ENCODE measurements at places on chromosomes 6 and 20.

GRCh38 chr6:139369568-139370282, 4.7 kb downstream of the CITED2 start:
- DNase-seq = peak; percentile 65

- DNase-seq = no peak
Observed at GRCh38 chr20:11718474-11719094, 199.1 kb upstream of the BTBD3 start.

- DNase-seq = peak; percentile 29
Observed at GRCh38 chr6:36671687-36672375, 6.7 kb upstream of the CDKN1A start.

- DNase-seq = no peak
Observed at GRCh38 chr6:37202788-37203491, 33.0 kb downstream of the PIM1 start.

DNA sequence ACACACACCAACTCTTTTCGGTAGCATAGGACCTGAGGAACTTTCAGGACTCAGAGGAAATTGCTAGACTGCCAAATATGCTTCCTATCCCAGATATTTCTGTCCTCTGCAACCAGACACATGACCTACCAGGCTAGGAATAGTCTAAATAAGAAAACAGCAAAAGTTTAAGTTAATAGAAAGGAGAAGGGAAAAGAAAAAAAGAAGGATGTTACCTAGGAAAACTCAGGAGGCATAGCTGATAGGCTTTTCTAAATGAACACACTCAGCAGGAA, 74.6 kb downstream of the MAP3K5 start:
- peak; percentile 49 for DNase-seq

- DNase-seq = no peak
Observed at GRCh38 chr20:58673119-58673518, 19.5 kb upstream of the NPEPL1 start.

DNA sequence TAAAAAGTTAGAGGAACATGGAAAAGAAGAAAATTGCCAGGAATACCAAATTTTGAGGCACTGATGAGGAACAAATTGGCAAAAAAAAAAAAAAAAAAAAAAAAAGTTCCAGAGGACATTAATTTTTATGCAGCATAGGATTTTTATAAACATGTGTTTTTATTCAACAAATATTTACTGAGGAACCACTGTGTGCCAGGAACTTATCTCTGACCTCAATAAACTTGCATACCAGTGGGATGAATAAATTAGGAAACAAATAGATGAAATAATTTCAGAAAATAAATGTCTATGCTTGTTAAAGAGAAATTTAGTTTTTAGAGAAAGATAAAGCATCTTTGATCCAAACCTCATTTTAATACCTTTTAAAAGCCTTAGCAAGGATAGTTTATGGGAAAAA, 175.1 kb downstream of the PDE10A start:
- DNase-seq = no peak

GRCh38 chr20:17620371-17621228, 50.7 kb downstream of the DSTN start:
- no peak for DNase-seq

DNA sequence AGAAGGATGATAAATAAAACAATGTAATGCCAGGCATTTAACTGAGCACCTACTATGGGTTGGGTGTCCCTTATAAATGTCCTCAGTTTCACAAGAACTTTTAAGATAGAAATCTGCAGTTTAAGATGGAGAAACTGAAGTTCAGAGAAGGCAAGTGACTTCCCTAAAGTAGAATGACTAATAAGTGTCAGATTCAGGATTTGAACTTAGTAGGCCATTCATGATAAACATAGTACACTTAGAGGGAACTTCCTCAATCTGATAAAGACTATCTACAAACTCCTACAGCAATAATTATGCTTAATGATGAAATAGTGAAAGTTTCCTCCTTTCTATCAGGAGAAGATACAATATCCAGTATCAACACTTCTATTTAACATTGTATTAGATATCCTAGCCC, 43.9 kb downstream of the NCR2 start:
- DNase-seq = peak; percentile 94

DNA sequence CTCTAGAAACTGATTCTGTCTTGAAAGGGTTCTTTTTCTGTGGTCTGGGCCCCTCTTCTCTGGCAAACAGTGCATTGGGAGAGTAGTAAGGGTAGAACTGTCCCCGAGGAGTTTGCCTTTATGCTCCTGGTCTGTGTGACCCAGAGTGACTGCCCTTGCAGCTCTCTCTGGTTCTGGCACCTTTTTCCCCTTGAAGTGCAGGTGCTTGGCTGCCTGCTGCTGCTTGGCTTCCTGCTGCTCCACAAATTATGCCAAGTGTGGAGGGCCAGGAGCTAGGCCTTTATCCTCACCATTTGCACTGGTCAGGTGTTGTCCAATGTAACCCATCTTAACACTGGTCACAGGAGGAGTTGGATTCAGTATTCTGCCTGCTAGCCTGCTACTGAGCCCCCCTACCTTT, 11.2 kb downstream of the KIZ start:
- no peak for DNase-seq

DNA sequence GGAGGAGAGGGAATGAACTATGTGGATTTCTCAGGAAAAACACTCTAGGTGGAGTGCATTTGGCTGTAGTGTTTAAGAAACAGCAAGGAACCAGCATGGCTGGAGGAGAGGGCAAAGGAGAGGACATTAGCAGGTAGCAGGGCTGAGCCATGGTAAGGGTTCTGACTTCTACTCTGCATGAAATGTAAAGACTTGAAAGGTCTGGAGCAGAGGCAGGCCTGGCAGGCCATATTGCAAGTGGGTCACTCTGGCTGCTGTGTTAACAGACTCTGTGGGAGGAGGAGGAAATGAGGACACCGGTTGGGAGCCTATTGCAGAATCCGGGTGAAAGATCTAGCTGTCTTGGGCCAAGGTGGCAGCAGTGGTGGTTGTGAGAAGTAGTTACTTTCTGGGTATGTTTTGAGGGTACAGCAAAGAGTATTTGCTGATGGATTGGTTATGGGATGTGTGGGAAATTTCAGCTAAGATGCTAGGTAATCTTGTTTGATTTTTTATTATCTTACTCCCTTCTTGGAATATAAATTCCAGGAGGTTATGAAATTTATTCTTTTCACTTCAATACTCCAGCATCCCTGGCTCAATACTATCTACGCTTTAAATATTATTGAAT, 115.9 kb upstream of the BCLAF1 start:
- DNase-seq = peak; percentile 92

GRCh38 chr6:13247627-13248026, 80.7 kb downstream of the TBC1D7 start:
- no peak for DNase-seq

- DNase-seq = no peak
Observed at GRCh38 chr6:153207006-153207405, 75.9 kb upstream of the RGS17 start.

- DNase-seq = peak; percentile 72
Observed at GRCh38 chr6:16964553-16965499, 137.0 kb upstream of the STMND1 start.

DNA sequence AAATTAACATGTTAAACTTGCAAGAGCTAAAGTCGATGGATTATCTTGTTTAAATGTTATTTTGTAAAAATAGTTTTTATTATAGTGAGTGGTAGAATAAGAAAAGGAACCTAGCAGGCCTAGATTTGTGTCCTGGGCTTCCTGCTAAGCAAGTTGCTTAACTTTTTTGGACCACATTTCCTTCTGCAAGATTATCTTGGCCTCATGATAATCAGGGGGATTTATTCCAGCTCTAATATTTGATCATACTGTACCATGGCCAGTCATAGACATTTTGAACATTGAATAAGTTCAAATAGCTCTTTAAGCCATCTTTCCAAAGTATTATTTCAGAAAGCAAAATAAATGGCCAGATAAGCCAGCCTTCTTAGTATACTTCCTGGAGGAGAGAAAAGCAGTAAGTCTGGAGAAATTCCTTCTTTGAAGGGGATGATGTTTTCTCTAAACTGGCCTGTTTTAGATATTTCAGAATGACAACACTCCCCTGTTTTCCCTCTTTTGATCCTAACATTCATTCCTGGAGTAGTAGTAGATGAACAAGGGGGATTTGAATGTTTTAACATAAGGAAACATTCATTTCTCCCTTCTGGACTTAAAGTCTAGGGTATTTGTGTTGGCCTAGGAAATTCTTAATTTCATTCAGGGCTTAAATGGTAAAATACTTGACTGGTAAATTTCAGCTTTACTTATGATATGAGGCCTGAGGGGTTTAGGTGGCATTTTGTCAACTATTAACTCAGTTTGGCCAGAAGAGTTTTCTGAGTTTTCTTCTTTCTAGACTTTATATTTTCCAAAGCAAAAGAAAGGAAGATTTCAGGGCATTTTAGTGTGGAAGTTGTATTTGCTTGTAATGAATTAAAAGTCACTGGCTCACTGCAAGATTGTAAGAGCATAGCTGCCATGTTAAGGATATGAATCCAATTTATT, 108.8 kb upstream of the SCGN start:
- DNase-seq = no peak

GRCh38 chr6:84718038-84718955, 46.1 kb downstream of the TBX18 start:
- DNase-seq = peak; percentile 2

- DNase-seq = no peak
Observed at GRCh38 chr6:70479236-70479635, 65.9 kb downstream of the FAM135A start.

GRCh38 chr6:40285535-40285934, 301.6 kb downstream of the LRFN2 start:
- no peak for DNase-seq

GRCh38 chr6:18241208-18242038, 22.9 kb downstream of the DEK start:
- no peak for DNase-seq

GRCh38 chr20:54933212-54933904, 458.0 kb downstream of the DOK5 start:
- DNase-seq = no peak

DNA sequence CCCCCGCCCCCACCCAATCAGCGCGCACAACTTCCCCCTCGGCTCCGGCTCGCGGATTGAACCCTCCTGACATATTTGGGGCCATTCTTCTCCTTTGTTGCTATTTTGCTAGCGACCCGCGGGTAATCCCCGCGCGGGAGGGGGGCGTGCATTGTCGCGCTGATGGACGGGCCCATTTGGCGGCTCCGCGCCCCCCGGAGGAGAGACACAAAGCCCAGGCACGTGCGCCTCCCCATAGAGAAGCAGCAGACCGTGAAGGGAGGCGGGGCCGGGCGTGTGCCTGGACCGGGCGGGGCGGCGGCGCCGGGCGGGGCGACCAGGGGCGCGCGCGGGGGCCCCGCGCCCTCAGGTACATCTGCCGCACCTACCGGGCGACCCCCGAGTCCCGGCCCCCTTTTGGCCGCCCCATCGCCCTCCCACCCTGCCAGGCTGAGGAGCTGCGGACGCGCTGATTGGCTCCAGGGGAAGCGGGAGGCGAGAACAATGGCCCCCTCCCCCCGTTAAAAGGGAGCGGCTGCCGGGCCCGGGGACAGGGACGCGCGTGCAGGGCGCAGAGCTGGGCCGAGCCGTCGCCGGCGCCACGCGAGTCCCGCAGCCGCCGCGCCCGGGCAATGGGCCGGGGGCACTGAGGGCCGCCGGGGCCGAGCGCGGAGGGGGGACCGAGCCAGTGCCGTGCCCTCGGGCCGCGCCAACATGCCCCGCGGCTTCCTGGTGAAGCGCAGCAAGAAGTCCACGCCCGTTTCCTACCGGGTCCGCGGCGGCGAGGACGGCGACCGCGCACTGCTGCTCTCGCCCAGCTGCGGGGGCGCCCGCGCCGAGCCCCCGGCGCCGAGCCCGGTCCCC, at the start of gene INSM1:
Gene INSM1, plus strand, starts transcription at position 530 of the 843 bp plus-strand sequence. Its CDS starts 164 bp downstream, at position 694.
- DNase-seq = no peak

DNA sequence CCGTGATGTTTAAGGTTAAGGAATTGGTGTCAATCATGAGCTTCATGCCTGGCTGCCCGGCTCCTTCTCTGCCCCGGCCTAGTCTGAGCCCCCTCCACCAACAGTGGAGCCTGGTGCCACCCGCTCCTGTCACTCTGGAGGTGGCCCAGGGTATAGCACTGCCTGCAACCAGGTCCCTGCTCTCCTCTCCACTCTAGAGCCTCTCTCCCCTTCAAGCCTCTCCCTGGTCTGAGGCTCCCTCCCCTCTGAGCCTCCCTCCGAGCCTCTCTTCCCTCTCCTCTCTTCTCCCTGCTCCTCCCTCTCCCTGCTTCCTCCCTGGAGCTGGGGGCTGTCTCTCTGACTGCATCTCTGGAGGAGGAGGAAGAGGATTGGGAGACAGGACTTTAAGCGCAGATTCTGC, 31.3 kb upstream of the MRGBP start:
- DNase-seq = no peak

GRCh38 chr20:34315236-34315635, 12.1 kb upstream of the AHCY start:
- no peak for DNase-seq

- no peak for DNase-seq
Observed at GRCh38 chr6:79717989-79718388, 86.9 kb downstream of the SH3BGRL2 start.

- DNase-seq = no peak
Observed at GRCh38 chr6:105121981-105122380, 57.8 kb downstream of the POPDC3 start.

GRCh38 chr20:16701296-16701695, 28.5 kb upstream of the SNRPB2 start:
- DNase-seq = peak; percentile 19

DNA sequence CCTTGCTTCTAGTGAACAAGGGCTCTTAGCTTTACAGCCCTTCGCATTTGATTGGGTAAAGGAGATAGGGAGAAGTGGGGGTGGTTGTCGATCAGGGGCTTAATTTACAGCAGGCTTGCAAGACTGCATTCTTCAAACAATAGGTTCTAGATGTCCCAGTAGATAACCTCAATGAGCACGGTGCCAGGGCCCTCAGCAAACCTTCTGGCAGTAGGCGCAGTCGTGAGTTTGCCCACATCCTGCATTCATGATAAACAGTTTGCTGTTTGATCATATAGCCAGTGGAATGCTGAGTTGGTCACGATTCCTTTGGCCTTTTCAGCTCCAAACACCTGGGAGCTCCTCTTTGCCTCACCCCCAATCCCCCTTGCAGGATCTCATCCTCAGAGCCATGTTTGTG, 27.5 kb downstream of the SUN5 start:
- DNase-seq = no peak

- no peak for DNase-seq
Observed at GRCh38 chr6:114707081-114707620, 364.3 kb upstream of the HS3ST5 start.

- no peak for DNase-seq
Observed at GRCh38 chr6:15783484-15783883, 120.7 kb upstream of the DTNBP1 start.

GRCh38 chr6:3226481-3227362, 731 bp downstream of the TUBB2B start:
- DNase-seq = peak; percentile 19

- no peak for DNase-seq
Observed at GRCh38 chr20:29497261-29497671, 1760.2 kb upstream of the DEFB115 start.

DNA sequence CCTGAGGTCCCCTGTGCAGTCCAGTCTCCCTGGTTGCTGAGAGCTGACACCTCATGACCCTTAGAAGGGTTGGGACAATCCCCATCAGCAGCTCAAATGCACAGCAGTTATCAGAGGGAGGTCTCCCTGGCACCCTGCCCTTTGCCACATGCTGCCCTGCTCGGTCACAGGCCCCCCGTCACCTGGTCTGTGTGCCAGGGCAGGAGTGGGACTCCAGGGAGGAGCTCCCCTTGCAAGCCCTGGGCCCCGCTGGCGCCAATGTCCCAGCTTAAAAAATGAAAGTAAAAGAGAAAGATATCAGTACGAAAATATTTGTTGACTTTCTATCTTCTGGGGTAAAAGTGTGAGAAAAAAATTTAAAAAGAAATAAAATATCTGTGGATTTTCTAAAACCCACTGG, 68.1 kb upstream of the SLC22A16 start:
- DNase-seq = no peak
